ENCODE measurements at places on chromosomes 4 and X.

- DNase-seq, result no peak
These were observed 246.7 kb downstream of the GPAT3 start for GRCh38 chr4:83782591-83782990.

- DNase-seq, result no peak
These were observed 27.9 kb upstream of the UGT2B4 start for GRCh38 chr4:69523385-69524132.

- DNase-seq, result no peak
These were observed 34.9 kb upstream of the IL1RAPL1 start for GRCh38 chrX:28552322-28552721.

DNA sequence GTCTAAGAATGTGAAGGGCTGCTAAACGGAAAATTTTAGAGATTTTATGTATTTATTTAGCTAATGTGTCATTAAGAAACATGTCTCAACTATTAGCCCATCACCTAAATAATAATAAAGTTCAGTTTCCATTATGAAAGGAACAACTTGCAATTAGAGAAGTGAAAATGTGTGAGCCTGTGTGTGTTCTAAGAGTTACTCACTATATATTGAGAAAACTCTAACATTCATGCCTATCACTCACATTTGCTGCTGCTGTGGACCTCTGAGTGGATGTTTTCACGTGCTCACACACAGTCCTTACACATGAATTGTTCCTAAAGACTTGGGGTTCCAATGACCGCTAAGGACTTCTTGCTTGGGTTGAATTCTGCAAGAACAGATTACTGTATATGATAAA, 364.0 kb downstream of the TMA16 start:
- no peak for DNase-seq

GRCh38 chrX:67587946-67588624, 44.3 kb downstream of the AR start:
- no peak for DNase-seq

DNA sequence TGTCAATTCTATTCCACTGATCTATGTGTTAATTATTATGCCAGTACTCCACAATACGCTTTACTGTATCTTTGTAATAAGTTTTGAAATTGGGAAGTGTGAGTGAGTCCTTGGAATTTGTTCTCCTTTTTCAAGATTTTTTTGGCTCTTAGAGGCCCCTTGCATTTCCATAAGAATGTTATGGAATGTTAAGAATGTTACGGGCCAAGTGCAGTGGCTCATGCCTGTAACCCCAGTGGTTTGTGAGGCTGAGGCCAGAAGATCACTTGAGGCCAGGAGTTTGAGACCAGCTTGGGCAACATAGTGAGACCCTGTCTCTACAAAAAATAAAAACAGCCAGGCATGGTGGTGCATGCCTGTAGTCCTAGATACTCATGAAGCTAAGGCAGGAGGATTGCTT, 167.6 kb upstream of the CXorf66 start:
- DNase-seq, result no peak
